ENCODE measurements at places on chromosomes 1 and 21.

DNA sequence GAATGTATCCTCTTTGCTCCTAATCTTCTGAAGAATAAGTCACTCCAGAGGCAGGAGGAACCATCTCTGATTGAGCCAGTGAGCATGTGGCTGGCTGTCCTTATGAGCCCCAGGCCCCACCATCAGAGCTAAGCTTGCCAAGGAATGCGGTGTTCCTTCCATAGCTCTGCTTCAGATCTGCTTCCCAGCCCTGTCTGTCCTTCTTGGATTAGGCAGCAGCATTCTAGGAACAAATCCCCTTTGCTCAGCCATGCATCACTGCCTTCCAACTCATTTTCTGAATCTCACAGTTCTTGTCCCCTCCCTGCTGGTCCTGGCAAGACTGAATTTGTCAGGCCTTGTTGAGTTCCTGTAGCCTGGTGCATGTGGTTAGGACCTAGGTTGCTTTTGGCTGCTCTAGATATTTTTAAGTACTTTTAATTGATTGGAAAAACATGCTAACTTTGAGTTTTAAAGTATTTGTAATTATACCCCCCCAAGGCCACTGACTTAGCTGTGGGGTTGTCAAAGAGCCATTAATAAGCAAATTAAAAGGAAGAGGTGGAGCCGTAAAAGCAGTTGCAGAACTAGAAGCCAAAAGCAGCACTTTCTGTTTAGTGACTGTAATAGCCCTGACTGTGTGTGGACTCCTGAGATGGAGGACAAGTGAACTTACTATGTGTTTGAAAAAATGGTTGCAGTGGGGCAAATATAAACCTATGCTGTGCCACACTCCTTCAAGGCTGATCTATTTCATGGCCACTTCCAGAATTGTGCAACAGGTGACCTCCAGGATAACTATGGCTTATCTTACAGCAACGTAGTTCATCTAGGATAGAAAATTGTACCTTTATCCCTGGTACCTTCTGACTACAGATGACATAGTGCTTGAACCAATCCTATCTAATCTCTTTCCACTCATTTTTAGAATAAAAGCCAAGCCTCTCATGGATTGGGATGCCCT, 61.3 kb upstream of the BACH1 start:
- peak overlapping the region; percentile 22 for H3K4me3 ChIP-seq
- H3K27me3 ChIP-seq: no peaks in the 10 kb centered on the region
- peak overlapping the region; percentile 96 for H3K27ac ChIP-seq
- H3K36me3 ChIP-seq: no peaks in the 10 kb centered on the region
- peaks cover 48% of the 10 kb centered on the region for H3K4me1 ChIP-seq
- no peak for DNase-seq

DNA sequence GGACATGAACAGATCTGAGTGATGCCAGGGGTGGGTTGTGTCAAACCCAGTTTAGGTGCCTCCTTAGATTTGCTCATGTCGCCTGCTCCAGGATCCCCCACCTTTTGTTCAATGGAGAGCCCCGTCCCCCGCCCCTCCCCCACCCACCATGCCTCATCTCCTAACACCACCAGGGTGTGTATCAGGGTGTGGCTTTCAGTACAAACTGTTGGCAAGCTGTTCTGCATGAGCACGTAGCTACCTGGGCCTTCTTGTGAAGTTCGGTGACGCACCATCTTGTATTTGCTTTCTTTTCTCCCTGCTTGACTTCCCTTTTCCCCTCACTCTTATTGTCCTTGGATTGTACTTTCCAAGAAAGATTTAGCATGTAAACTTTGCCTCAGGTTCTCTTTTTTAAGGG, 94.8 kb downstream of the EBNA1BP2 start:
- no peaks in the 10 kb centered on the region for H3K36me3 ChIP-seq
- peaks cover 11% of the 10 kb centered on the region for H3K4me1 ChIP-seq
- no peak overlapping the region for H3K4me3 ChIP-seq
- no peak overlapping the region for H3K27ac ChIP-seq
- no peak for DNase-seq

DNA sequence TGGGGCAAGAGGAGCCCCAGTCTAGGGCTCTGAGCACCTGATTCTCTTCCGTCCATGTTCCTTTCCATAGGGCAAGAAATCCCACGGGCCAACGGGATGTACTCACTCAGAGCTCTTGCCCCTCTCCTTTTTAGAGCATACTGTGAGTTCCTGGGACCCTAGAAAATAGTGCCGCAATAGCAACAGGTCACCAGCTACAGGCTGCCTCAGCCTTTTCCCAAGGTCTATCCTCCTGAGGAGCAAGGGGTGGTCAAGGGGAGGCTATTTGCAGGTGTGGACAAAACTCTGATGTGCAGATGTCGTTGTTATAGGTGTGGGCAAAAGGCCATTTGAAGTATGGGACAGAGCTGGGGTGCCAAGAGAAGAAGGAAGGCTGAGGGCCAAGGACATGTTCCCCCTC, 1.6 kb upstream of the QSOX1 start:
- no peak for DNase-seq
- no peak overlapping the region for H3K4me3 ChIP-seq
- no peak overlapping the region for H3K27ac ChIP-seq
- H3K27me3 ChIP-seq: no peaks in the 10 kb centered on the region
- H3K4me1 ChIP-seq: peaks cover 22% of the 10 kb centered on the region

GRCh38 chr1:14529475-14529874, 69.0 kb upstream of the KAZN start:
- no peak for DNase-seq
- H3K27ac ChIP-seq: no peak overlapping the region
- H3K27me3 ChIP-seq: peaks cover 5% of the 10 kb centered on the region
- no peak overlapping the region for H3K4me3 ChIP-seq
- no peaks in the 10 kb centered on the region for H3K36me3 ChIP-seq

GRCh38 chr21:37565530-37566223, 199.1 kb downstream of the DYRK1A start:
- no peak for DNase-seq
- no peak overlapping the region for H3K4me3 ChIP-seq
- H3K36me3 ChIP-seq: no peaks in the 10 kb centered on the region
- H3K27me3 ChIP-seq: peaks cover 3% of the 10 kb centered on the region
- H3K4me1 ChIP-seq: peaks cover 14% of the 10 kb centered on the region

GRCh38 chr1:239763850-239764249, 327.8 kb upstream of the FMN2 start:
- no peaks in the 10 kb centered on the region for H3K36me3 ChIP-seq
- H3K4me3 ChIP-seq: no peak overlapping the region
- H3K27ac ChIP-seq: no peak overlapping the region
- no peaks in the 10 kb centered on the region for H3K4me1 ChIP-seq

GRCh38 chr1:218171302-218171893, 113.7 kb upstream of the RRP15 start:
- H3K36me3 ChIP-seq: no peaks in the 10 kb centered on the region
- DNase-seq: no peak
- no peak overlapping the region for H3K4me3 ChIP-seq
- peaks cover 4% of the 10 kb centered on the region for H3K27me3 ChIP-seq

Measured in memory B cell (primary cell).